Smooth muscle cell of the umbilical artery (primary cell): ENCODE measurements at places on chromosomes 12 and 14. TPM values are rescaled to one million over a fixed set of nuclear protein-coding genes. Genes with fewer than 3 reads are reported as not detected.

Gene PLEK2
- 8.9 and 17.9 TPM in 2 replicates for total RNA-seq

Gene GLT1D1
- total RNA-seq = not detected in 2 replicates

Gene CHGA
- not detected in 2 replicates for total RNA-seq

Gene GLIPR1L1
- not detected in 2 replicates for total RNA-seq

Gene DEGS2
- total RNA-seq = not detected in 2 replicates

Gene SELPLG
- total RNA-seq = 0.89 and 2.2 TPM in 2 replicates

Gene SYNDIG1L
- total RNA-seq = not detected in 2 replicates

Gene HPD
- not detected in 2 replicates for total RNA-seq

Gene PLEKHD1
- not detected in 2 replicates for total RNA-seq

Gene HSPA2
- 15.3 and 33.0 TPM in 2 replicates for total RNA-seq

Gene VWF
- total RNA-seq = 0.83 and 1.5 TPM in 2 replicates

Gene MGST1
- total RNA-seq = 29.4 and 31.4 TPM in 2 replicates

Gene TAS2R14
- total RNA-seq = 4.2 and 5.4 TPM in 2 replicates

Gene LRTM2
- not detected in 2 replicates for total RNA-seq

Gene METTL25
- total RNA-seq = 6.1 and 9.5 TPM in 2 replicates

Gene SMCO2
- total RNA-seq = 0.89 and 1.4 TPM in 2 replicates

Gene AP4S1
- total RNA-seq = 5.9 and 6.3 TPM in 2 replicates

Gene PXMP2
- total RNA-seq = 7.1 and 8.4 TPM in 2 replicates

Gene CTSG
- not detected in 2 replicates for total RNA-seq

Gene KRT78
- total RNA-seq = not detected in 2 replicates

Gene GON7
- 8.3 and 9.7 TPM in 2 replicates for total RNA-seq

Gene CD4
- 1.0 and 1.5 TPM in 2 replicates for total RNA-seq

Gene CD27
- not detected in 2 replicates for total RNA-seq

Gene NEUROD4
- not detected in 2 replicates for total RNA-seq

Gene KRT72
- not detected in 2 replicates for total RNA-seq

Gene CABP1
- total RNA-seq = 4.2 and 7.2 TPM in 2 replicates

Gene GPR33
- total RNA-seq = not detected in 2 replicates

Gene TOMM20L
- not detected in 2 replicates for total RNA-seq

Gene EML1
- total RNA-seq = 6.0 and 7.7 TPM in 2 replicates

Gene CNTN1
- total RNA-seq = 3.6 and 11.8 TPM in 2 replicates

Gene ZNF664
- 36.2 and 47.1 TPM in 2 replicates for total RNA-seq

Gene AJUBA
- 36.3 and 57.9 TPM in 2 replicates for total RNA-seq

Gene TTC9
- total RNA-seq = under 0.01 TPM in 2 replicates

Gene RPL10L
- total RNA-seq = not detected in 2 replicates

Gene LAG3
- total RNA-seq = 0.05 TPM in 1 of 2 replicates, not detected in the other

Gene NR1H4
- total RNA-seq = not detected in 2 replicates

Gene TFCP2
- 10.4 and 18.5 TPM in 2 replicates for total RNA-seq

Gene KRT73
- total RNA-seq = not detected in 2 replicates

Gene MAGOHB
- total RNA-seq = 21.4 and 22.7 TPM in 2 replicates

Gene PSMB5
- 182 and 254 TPM in 2 replicates for total RNA-seq

Gene CISTR
- not detected in 2 replicates for total RNA-seq

Gene GNB3
- 3.6 and 4.7 TPM in 2 replicates for total RNA-seq

Gene WNT5B
- 39.5 and 89.6 TPM in 2 replicates for total RNA-seq

Gene GLI1
- total RNA-seq = 0.30 and 0.74 TPM in 2 replicates

Gene FGF6
- total RNA-seq = not detected in 2 replicates
